ENCODE measurements at places on chromosomes 5 and 9.

GRCh38 chr5:181098762-181099601 is 32.0 kb downstream of the OR2V1 start:
- DNase-seq: no peak

- no peak for DNase-seq
Measured at GRCh38 chr9:124361128-124361527, 54.1 kb downstream of the PSMB7 start.

DNA sequence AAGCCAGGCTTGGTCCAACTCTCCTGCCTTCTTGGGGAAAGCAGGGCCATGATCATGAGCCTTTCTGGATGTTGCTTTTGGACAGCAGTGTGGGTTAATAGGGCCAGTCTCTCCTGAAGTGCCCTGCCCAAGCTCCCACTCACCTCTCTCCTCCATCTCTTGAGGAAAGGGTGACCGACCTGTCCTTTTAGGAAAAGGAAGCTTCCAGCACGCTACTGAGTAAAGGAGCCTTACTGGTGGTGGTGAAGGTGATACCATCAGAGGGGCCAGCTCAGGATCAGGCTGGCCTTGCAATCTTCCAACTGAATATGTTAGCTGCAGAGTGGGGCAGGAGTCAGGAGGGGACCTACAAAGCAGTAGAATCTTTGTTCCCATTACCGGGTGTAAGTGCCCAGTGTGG is 2.2 kb upstream of the RGS3 start:
- no peak for DNase-seq

GRCh38 chr5:74056107-74056788 is 430.3 kb downstream of the ARHGEF28 start:
- DNase-seq: no peak

GRCh38 chr9:79592726-79593493 is 21.1 kb downstream of the TLE4 start:
- DNase-seq: no peak
